ENCODE measurements at places on chromosomes 7 and 10. TPM values are rescaled to one million over a fixed set of nuclear protein-coding genes. Genes with fewer than 3 reads are reported as not detected.
A peak's percentile ranks its signal among the peaks of the same experiment; 100 is the strongest.

DNA sequence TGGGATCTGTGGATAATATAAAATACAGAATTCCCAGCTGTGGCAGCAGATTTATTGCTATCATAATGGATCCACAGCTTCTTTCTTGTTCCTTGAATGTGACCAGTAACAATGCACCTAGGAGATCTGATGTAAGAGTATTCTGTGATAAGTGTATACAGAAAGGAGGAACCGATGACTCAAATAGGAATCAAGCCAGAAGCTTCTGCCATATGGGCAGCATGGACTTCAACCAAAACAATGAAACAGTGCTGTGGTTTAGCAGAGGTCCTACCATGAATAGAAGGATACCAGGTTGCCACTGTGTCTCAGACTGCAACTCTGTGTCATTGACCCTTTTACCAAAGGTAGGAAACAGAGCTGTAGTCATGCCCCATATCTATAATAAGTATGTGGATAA, 81.8 kb downstream of the PTPRZ1 start:
- no peaks in the 10 kb centered on the region for H3K27me3 ChIP-seq
- no peak overlapping the region for H3K27ac ChIP-seq
- H3K4me1 ChIP-seq: no peaks in the 10 kb centered on the region
- H3K4me3 ChIP-seq: no peak overlapping the region
- no peak for DNase-seq

DNA sequence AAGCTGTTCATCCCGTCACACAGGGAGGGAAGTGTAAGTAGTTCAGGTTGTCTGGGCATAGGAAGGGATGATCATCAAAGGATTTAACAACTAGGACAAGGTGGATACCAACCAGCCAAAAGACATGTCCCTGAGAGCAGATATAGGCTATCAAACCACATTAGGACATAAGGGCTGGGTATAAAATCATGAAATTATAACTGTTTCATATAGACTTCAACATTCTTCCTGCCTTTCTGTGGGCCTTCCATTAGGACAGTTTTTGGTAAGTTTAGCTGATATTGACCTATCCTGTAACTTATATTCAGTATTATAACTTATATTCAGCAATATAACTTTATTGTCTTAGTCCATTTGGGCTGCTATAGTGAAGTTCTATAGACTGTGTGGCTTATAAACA, 190.9 kb downstream of the PAXIP1 start:
- no peak overlapping the region for H3K4me3 ChIP-seq
- no peaks in the 10 kb centered on the region for H3K27me3 ChIP-seq
- no peak for DNase-seq
- H3K4me1 ChIP-seq: no peaks in the 10 kb centered on the region

The FFAR4 gene
- total RNA-seq: 0.33 TPM

The EPO gene
- total RNA-seq: not detected

DNA sequence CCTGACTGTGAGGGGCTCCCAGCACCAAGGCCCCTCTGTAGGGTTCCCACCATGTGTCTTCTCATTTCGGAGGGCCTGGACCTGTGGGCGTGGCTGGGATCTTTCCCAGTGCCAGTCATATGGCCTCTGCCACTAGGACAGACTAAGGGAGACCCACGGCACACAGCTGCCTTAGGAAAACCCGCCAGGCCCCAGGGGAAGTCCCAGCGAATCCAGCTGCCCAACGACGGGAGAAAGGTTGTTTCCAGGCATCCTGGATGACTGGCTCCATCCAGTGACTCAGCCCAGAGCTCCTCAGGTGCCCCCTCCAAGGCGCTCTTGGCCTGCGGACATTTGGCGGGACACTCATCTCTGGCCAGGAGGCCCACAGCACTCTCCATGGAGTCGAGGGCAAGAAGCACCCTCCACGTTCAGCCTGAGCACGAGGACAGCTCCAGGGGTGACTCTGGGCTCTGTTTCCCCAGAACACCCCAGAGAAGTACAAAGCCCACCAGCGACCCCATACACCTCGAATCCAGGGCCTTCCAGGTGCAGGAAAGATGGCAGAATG, 39.9 kb downstream of the PWWP2B start:
- DNase-seq: no peak
- H3K4me3 ChIP-seq: no peak overlapping the region
- no peak overlapping the region for H3K27ac ChIP-seq
- no peaks in the 10 kb centered on the region for H3K36me3 ChIP-seq
- H3K27me3 ChIP-seq: no peaks in the 10 kb centered on the region
- H3K4me1 ChIP-seq: no peaks in the 10 kb centered on the region

The GSDME gene
- total RNA-seq: 12.3 TPM

- H3K36me3 ChIP-seq: no peaks in the 10 kb centered on the region
- no peak overlapping the region for H3K27ac ChIP-seq
- H3K4me3 ChIP-seq: no peak overlapping the region
- H3K27me3 ChIP-seq: no peaks in the 10 kb centered on the region
- H3K4me1 ChIP-seq: no peaks in the 10 kb centered on the region
- no peak for DNase-seq
These were observed 26.6 kb upstream of the SNX10 start for GRCh38 chr7:26265065-26265464.

DNA sequence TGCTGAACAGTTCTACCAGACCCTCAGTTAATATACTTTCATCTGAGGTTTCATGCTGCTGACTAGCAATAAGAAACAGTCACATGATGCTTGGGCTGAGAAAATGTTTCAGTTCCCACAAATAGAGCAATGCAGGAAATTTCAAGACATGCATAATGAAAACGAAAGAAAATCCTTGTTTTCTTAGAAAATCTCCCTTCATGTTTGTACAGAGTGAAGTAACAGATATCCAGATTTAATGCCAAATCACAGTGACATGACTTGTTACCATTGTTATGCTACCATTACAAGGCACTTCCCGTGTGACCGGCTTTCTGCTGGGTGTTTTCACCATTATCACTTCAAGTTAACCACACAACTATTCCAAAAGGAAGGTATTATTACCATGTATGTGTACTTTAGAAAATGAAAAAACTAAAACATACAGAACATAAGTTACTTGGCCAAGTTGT, 121.7 kb downstream of the DOCK4 start:
- H3K27ac ChIP-seq: peak overlapping the region; percentile 45
- H3K4me3 ChIP-seq: no peak overlapping the region
- no peak for DNase-seq
- no peaks in the 10 kb centered on the region for H3K36me3 ChIP-seq
- H3K4me1 ChIP-seq: no peaks in the 10 kb centered on the region

- no peak overlapping the region for H3K4me3 ChIP-seq
- no peaks in the 10 kb centered on the region for H3K36me3 ChIP-seq
- H3K27me3 ChIP-seq: no peaks in the 10 kb centered on the region
- no peak overlapping the region for H3K27ac ChIP-seq
- no peak for DNase-seq
- no peaks in the 10 kb centered on the region for H3K4me1 ChIP-seq
These were observed 285.9 kb upstream of the ETV1 start for GRCh38 chr7:14275356-14275755.

The TRIM50 gene
- not detected for total RNA-seq

DNA sequence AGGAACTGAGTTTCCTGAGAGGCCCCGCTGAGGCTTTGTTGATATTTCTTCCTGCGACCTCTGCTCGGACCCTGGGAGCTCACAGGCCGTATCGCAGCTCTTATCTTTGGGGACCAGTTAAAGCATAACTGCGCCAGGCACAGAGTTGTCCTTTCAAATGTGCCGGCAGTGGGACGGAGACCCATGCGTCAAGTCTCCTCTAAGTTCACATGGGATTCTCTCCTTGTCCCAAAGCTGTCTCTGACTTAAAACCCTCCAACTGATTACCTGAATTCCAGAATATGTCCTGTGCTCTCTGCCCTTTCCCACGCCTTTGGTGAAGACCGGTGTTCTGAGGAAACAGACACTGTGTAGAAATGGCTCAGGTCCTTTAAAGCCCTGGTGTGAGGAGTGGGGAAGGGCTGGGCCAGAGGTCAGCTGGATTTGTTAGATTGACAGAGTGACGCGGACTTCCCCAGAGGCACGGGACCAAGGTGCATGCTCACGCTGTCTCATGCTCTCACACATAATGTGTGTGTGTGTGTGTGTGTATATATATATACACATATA, 169.8 kb downstream of the EGFR start:
- H3K27ac ChIP-seq: peak overlapping the region; percentile 19
- DNase-seq: no peak
- no peak overlapping the region for H3K4me3 ChIP-seq
- no peaks in the 10 kb centered on the region for H3K27me3 ChIP-seq

Data from breast epithelium (tissue), 4 donors.